ENCODE measurements at places on chromosomes 5 and 9.

DNA sequence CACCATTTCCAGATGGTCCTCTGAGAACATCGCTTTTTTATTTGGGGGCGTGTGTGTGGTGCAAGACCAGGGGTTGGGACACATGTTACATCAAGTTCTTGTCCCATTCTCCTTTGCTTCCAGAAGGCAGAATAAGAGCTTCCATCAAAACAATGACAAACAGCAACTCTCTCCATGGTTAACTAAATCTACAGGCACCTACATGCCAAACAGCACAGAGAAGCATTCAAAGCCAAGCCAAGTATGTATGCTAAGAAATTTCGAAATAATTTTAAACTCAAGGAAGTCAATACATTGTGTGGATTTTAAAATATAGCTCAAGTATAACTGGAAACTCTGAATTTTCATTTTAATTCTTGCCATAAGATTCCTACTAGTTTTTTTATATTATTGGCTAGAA, 105.6 kb downstream of the SEC61B start:
- no peak for DNase-seq

- DNase-seq, result peak; percentile 23
These were observed 49.7 kb downstream of the KIF24 start for GRCh38 chr9:34279411-34279810.

DNA sequence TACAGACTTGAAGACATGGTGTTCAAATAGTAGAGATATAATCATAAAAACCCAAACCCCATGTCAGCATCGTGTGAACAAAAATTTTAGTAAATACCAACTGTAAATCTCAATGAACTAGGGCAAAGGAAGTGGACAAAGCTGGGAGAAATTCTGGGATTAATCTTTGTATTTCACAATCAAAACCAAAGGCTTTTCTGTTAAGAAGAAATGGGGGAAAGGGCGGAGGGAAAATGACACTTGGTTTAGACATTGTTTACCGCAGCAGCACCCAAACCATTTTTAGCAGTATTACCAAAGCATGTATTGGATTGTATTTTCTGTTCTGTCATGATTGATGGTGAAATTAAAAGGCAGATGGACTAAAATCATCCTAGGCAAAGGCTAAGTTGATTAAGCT, 134.2 kb upstream of the PRSS3 start:
- DNase-seq, result no peak

DNA sequence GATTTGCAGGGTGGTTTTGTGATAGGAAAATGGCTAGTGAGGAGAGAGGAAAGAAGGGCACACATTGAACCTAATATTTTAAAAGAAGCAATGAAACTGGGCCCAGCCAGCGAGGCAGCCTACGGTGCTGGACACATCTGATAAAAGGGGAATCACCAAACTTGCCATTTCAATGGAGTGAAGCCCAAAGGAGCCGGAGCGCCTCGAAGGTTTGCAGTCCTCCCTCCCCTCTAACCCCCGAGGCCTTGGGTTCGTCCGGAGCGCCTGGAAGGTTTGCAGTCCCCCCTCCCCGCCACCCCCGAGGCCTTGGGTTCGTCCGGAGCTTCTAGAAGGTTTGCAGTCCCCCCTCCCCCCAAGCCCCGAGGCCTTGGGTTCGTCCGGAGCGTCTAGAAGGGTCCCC, 132.6 kb downstream of the TENT4A start:
- DNase-seq, result no peak

DNA sequence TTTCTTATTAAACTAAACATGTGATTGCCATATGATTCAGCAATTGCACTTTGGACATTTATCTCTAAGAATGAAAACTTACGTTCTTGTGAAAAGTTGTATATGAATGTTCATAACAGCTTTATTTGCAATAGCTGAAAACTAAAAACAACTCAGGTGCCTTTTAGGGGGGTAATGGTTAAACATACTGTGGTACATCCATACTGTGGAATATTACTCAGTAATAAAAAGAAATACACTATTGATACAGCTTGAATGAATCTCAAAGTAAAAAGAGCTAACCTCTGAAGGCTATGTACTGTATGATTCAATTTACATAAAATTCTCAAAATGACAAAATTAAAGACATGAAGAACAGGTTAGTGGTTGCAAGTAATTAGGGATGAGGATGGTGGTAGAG, 339.5 kb upstream of the PAPPA start:
- no peak for DNase-seq

DNA sequence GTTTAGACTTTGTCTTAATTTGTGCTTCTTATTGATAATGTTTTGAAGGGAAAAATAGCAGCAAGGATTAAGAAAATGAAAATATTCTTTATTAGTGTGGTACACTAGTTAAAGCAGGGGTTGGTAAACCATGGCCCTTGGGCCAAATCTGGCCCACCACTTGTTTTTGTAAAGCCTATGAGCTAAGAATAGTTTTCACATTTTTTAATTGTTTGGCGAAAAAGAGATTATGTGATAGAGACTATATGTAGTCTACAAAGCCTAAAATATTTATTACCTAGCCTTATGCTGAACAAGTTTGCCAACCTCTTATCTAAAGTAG, 57.2 kb downstream of the KCNN2 start:
- no peak for DNase-seq

- DNase-seq, result no peak
These were observed 29.8 kb upstream of the VCAN start for GRCh38 chr5:83441747-83442146.

DNA sequence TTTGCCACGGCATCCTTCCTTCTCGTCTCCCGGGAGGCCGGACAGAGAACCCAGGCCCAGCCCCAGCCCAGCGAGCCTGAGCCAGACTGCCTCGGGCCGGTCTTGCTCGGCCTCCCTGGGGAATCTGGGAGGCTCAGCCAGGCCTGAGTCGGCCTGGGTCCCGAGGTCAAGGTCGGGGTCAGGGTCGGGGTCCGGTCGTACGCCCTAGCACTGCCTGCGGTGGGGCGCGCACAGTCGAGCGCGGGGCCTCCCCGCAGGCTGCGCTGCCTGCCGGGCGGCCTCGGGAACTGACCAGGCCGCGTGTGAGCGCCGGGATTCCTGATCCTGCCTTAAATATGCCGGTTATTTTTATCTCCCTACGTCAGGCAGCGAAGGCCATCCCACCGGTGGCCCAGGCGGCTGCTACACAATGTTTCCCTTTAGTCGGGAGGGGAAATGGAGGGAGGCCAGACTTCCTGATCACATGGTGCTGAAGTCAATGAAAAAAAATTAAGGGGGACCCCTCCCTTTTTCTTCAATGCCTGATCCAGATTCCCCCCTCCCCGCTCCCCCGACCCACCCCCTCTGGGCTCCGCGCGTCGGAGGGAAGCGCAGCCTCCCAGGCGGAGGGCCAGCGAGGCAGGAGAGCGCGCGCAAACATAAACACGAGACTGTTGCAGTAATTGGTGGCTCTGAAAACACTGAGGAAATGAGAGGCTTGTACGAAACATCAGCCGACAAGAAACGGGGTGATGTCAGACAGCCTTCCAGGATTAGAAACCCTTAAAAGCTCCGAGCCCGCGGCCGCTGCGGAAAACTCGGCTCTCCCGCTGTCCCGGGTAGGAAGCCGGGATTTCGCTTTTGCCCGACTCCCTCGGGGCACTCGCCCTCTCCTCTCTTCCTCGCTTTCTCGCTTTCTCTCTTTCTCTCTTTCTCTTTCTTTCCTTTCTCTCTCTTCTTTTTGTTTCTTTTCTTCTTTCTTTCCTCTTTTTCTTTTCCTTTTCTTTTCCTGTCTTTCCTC, 148.2 kb upstream of the KLF4 start:
- no peak for DNase-seq

DNA sequence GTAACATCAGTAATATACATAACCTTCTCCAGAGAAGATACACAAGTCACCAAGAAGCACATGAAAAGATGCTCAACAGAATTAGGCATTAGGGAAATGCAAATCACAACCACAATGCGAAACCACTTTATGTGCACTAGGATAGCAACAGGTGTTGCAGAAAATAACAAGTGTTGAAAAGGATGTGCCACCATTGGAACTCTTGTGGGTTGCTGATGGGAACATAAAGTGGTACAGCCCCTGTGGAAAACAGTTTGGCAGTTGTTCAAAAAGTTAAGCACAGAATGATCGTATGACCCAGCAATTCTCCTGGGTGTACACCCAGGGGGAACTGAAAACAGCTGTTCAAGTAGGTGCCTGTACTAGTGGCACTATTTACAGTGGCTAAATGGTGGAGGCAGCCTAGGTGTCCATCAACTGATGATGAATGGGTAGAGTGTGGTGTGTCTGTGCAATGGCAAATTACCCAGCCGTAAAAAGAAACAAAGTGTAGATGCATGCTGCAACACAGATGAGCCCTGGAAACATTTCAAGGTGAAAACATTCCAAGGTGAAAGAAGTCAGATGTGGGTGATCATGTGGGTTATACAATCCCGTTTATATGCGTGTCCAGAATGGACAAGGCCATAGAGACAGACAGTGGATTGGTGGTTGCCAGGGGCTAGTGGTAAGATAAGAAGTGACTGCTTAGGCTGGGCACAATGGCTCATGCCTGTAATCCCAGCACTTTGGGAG, 27.2 kb downstream of the CCDC69 start:
- no peak for DNase-seq

DNA sequence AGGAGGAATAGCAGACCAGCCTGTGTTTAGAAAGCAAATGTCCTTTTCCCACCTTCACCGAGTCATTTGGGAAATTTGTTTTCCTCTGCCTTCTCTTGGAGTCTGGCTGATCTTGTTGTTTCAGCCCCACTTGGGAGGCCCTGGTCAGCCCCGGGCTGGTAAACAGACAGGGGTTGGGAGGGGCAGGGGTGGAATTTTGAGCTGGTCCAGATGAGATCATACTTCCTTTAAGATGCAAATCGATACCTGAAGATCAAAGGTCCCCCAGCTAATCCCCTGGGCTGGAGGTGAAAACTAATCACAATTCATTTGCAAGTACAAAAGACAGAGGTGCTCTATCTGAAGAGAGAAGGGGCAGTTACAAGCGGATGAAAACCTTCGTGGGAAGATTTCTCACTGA, 118.4 kb downstream of the PAPPA start:
- DNase-seq, result no peak

GRCh38 chr9:99138424-99139284, 33.7 kb downstream of the TGFBR1 start:
- DNase-seq, result no peak

DNA sequence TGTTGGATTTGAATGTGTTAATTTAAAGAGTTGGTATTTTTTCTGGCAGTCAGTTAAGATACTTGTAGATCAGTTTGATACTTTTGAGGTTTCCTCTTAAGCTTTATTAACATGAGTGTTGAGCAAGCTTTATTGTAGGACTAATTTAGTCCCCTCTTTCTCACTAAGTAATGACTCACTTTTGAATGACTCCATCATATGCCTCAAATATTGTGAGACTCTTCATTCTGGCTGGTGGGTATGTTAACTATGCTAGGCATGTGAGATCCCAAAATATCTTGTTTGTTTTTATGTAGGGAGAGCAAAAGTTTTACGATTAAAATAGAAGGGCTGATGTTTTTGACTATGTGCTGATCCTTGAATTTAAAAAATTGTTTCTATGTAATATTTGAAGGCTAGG, 355.7 kb downstream of the IZUMO3 start:
- DNase-seq, result no peak

GRCh38 chr9:125929846-125930245, 182.7 kb downstream of the PBX3 start:
- DNase-seq, result no peak

DNA sequence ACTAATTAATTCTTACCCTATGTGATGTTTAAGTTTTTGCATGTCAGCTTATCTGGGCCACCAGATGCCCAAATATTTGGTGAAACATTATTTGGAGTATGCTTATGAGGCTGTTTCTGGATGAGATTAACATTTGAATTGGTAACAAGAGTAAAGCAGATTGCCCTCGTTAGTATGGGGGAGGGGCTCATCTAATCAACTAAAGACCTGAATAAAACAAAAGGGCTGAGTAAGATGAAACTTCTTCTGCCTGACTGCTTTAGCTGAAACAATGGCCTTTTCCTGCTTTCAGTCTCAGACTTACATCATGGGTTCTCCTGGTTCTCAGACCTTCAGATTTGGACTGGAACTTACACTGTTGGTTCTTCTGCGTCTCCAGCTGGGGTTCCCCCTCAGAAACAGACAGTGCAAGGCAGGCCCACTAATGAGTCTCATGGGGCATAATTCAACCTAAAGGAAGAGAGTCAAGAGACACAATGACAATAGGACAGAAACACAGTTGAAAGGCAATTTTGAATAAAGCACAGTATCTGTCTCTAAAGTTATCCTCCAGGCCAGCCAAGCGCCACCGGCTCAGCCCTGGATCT, 288.4 kb downstream of the CAAP1 start:
- no peak for DNase-seq

DNA sequence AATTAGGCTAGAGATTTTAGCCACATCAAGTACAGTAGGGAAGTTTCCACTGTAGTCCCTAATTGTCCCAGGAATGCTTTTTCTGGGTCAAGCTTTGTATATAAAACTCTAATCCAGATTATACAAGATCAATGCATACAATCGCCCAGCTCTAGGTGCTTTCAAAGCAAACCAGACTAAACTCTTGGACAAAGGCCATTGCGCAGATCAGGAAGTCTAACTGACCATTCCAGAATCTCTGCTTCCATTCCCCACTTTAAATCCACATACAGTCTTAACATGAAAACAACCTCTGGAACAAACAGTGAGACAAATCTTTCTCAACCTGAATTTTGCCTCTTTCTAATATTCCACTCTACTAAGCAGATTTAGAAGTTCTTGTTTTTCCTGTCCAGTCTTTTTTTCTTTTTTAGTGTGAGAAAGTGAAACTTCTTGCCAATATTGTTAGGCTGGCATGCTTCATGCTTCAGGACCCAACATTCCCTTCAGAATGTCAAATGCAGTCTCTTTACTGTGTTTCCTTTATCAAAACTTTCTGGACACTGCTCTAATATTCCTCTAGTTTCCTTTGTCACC, 76.1 kb downstream of the ITGA1 start:
- DNase-seq, result no peak

GRCh38 chr5:34496260-34496691, 159.9 kb upstream of the RAI14 start:
- no peak for DNase-seq

Measured in NCI-H2171 (cell line).